ENCODE measurements at places on chromosomes 4 and X. TPM values are rescaled to one million over a fixed set of nuclear protein-coding genes. Genes with fewer than 3 reads are reported as not detected.

GRCh38 chr4:10596586-10597290, 87.8 kb downstream of the CLNK start:
- DNase-seq = no peak

GRCh38 chr4:2068566-2068965, 9.4 kb downstream of the NAT8L start:
- DNase-seq = no peak

- DNase-seq = no peak
These were observed 16.7 kb upstream of the SOD3 start for GRCh38 chr4:24778464-24779225.

DNA sequence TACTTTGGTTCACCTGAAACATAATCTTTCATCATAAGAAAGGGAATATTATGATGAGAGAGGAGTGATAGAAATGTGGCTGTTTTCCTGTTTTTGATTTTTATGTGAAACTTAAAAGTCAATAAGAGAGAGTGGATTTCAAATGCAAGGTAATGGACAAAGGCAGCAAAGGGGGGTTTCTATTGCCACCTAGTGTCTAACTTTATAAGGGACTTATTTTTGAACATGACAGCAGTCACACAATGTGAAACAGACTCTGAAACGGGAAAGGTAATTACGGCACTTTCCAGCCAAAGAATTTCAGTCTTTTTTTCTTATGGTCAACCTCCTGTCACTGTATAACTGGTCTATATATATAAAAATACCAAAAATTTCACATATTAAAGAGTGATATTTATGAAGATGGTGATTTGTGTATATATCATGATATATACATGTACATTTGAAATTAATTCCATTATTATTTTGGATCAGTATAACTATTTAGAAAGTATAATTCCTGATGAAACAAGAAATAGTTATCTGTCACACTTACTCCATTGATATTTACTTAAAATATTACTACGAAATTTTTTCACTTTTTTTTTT, 127.1 kb downstream of the FBXO8 start:
- no peak for DNase-seq

DNA sequence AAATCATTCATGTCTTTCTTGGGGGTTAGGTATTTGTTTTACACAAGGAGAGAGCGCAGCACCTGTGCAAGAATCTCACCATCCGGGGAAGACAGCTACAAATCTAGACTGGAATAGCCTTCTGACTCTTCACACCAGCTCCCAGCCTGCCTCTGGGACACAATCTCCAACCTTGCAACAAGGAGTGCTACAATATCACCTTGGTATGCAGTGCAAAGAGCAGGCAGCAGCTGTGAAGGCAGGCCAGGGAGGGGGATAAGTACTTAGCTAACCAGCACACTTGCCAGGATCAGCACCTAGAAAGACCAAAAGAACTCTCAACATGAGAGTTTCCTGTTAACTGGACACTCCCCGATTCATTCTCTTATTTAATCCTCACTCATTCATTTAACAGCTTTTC, 235.3 kb downstream of the AR start:
- no peak for DNase-seq

DNA sequence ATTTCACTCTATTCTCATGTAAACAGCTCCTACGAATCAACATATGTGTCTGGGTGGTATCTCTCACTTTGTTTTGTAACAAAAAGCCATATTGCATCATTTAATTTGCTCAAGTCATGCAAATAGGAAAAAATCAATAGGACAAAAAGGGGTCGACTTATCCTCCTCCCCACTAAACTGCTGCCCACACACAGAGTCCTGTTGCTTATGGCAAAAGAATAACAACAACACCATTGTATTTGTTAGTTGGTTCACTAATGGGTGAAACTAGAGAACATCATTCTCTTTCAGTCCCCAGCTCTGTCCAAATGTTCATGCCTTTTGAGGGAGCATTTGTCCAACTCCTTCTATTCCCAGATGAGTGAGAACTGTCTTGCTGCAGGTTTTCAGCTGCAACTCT, 2.1 kb downstream of the HHIP start:
- no peak for DNase-seq

- DNase-seq = no peak
These were observed 246.0 kb downstream of the FBXW7 start for GRCh38 chr4:152289941-152290340.

DNA sequence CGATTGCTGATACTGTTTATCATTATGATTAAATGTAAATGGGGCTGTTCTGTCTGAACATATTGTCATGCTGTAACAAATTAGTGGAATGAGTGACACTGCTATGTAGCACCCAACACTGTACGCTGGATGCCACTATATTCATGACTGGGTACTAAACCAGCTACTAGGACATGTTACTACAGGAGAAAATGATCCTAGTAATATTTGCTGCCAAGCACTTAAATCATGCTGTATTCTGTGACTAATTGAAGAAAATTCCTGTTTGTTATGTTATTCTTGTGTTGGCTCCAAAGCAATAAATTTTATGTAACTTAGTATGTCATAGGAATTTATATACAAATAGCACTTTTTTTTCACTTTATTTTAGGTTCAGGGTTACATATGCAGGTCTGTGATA, 804.2 kb downstream of the CENPC start:
- no peak for DNase-seq

GRCh38 chrX:42759881-42760280, 18.1 kb downstream of the PPP1R2C start:
- DNase-seq = no peak

- no peak for DNase-seq
These were observed 391.4 kb upstream of the DIPK2B start for GRCh38 chrX:45592101-45592500.

ZNF182 gene
- polyA plus RNA-seq = 13.7 TPM

DKK2 gene
- polyA plus RNA-seq = 0.91 TPM

CENPVL1 gene
- polyA plus RNA-seq = 0.41 TPM

MMGT1 gene
- polyA plus RNA-seq = 8.1 TPM

UGT2A1 gene
- 0.21 TPM for polyA plus RNA-seq

NAP1L5 gene
- 9.4 TPM for polyA plus RNA-seq

HPGD gene
- polyA plus RNA-seq = 24.7 TPM

HELT gene
- 0.07 TPM for polyA plus RNA-seq
